HFF-Myc (cell line): ENCODE measurements at places on chromosomes 6 and 20.

- no peak for DNase-seq
Measured at GRCh38 chr20:39850821-39851330, 838.2 kb downstream of the MAFB start.

DNA sequence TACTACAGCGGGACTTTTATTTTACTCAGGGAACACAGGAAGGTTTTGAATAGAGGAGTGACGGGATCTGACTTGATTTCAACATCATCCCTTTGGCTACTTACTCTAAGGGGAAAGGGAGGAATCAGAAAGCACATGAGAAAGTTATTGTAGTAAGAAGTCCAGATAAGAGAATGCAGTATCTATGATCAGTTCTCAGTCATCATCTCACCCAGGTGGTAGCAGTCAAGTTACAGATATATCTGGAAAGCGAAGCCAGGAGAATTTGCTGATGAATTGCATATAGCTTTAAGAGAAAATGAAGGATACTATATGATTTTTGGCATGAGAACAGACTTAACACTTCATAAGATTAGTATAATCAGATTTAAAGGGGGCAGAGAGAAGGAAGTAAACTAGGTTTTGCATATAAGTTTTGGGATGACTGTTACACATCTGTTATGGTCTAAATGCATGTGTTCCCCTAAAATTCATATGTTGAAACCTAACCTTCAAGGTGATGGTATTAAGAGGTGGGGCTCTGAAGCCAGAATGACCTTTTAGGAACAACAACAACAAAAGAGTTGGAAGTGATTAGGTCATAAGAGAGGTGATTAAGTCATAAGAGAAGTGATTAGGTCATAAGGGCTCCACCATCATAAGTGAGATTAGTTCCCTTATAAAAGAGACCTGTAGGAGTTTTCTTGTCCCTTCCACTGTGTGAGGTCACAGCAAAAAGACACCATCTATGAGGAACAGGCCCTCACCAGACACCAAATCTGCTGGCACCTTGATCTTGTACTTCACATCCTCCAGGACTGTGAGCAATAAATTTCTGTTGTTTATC is 6.7 kb downstream of the RAD21L1 start:
- no peak for DNase-seq

- DNase-seq, result no peak
Measured at GRCh38 chr6:116512111-116512559, 696 bp downstream of the CALHM5 start.

GRCh38 chr6:25008707-25009392 is 73.1 kb upstream of the RIPOR2 start:
- DNase-seq, result no peak

DNA sequence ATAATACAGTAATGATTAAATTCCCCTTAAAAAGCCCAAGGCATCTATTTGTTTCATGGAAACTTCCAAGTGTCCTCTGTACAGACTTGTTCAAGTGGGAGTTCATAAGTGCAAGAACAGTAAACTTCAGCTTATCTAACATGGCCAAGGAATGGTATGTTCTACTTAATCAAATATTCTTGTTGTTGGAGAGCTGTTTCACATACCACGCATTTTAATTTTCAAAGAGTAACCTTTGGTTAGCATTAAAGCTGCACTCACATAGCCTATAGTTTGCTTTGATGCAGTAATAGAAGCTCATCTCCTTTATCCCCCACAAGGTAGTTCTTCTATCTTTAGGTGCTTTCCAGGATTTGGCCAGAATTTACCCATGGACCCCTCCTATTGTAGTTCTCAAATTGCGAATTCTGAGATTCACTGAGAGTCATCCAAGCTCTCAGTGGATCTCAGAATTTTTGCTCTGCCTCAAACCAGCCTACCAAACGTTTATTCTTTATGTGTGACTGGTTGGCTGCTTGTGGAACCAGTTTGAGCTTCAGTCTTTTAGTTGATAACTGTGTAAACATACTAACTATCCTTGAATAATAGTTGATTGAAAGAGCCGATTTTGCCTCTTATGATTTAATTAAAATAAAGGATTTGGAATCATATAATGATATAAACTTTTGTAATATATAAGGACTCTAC is 668.0 kb upstream of the FLRT3 start:
- no peak for DNase-seq

DNA sequence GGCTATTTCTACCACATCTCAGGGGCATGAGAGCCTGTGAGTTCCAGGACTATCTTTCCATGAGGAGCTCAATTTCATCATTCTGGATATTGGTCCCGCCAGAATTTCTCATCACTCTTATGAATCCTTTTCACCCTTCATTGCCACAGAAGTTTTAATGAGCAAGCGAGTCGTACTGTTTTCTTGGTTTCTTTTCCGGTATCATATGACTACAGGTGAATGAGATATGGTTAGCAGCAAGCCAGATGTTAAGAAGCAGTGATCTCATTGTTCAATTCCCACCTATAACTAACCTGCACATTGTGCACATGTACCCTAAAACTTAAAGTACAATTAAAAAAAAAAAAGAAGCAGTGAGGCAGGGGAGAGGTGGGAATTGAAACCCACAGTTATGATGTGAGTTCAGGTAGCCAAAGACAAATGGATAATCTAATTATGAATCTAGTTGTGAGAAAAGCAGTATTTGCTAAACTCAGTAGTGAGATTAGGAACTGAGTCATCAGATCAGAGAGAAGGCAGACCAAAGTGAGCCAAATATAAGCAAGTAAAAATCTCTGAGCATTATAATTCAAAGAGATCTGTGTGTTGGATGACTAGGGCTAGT is 78.0 kb upstream of the ELOVL5 start:
- no peak for DNase-seq

GRCh38 chr6:47009583-47009982 is 32.5 kb downstream of the ADGRF1 start:
- DNase-seq, result no peak

GRCh38 chr6:11370191-11371018 is 137.9 kb upstream of the NEDD9 start:
- no peak for DNase-seq

- no peak for DNase-seq
Measured at GRCh38 chr6:52510213-52510562, 66.7 kb downstream of the TRAM2 start.

DNA sequence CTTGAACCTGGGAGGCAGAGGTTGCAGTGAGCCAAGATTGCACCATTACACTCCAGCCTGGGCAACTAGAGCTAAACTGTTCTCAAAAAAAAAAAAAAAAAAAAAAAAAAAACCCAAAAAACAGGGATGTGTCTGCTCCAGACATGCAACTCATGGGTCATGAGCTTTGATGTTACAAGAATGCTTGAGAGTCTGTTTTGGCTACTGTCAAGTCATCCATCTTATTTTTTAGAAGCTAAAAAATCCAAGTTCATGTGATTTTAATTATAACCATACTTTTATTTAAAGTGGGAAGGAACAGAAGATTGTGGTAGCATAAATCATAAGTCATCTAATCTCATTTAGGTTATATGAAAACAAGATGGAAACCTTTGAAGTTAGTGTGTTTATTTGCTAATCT is 120.6 kb downstream of the PDE7B start:
- no peak for DNase-seq

GRCh38 chr20:3648951-3649350 is 14.2 kb downstream of the GFRA4 start:
- DNase-seq, result no peak

GRCh38 chr6:1908784-1909183 is 299.1 kb downstream of the FOXC1 start:
- DNase-seq, result no peak

DNA sequence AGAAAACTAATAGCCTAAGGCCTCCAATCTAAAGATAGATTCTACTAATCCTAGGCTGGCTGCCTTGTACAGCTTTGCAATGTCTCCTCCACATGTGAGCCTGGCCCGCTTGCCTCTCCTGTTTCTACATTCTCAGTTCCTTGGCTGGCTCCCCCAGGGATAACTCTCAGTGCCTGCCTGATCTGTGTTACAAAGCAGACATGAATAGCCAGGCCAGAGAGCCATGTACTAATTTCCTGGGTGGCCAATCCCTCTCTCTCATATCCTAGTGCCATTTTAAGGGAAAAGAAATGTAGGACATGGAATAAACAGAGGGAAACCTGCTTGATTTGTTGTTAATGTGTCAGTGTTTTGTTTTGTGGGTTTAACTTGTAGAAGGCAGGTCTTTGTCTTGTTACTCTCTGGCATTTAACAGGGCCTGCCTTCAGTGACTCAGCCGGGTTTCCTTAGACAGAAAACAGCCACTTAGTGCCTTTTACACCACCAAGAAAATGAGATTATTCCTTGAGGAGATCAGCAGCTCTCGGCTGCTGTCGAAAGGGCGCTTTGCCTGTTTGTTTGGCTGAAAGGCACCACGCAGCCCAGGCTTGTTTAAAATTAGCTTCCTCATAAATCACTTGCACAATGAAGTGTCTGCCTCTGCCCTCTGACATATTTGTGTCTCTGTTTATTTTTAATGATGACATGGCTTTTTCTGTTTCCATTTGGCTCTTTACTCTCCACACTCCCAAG is 702.7 kb downstream of the MAFB start:
- DNase-seq, result peak; percentile 31

- no peak for DNase-seq
Measured at GRCh38 chr20:4666001-4666479, 55.7 kb upstream of the PRND start.

DNA sequence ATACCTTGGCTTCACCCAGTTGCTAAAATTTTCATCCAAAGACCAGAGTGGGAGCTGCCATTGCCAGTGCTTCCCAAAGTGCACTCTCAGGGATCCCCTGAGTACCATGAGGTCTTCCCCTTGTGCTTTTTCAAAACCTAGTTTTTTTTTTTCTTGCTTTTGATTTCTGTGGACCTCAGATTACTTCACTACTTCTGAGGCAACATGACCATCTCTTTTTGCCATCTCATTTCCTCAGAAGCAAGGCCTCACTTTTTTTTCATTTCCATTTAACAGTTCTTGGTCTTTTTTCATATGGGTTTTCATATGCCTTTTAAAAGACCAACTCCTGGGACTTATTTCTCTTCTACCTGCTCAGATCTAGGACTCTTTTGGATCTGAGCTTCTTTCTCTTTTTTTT is 64.1 kb upstream of the MMS22L start:
- no peak for DNase-seq

DNA sequence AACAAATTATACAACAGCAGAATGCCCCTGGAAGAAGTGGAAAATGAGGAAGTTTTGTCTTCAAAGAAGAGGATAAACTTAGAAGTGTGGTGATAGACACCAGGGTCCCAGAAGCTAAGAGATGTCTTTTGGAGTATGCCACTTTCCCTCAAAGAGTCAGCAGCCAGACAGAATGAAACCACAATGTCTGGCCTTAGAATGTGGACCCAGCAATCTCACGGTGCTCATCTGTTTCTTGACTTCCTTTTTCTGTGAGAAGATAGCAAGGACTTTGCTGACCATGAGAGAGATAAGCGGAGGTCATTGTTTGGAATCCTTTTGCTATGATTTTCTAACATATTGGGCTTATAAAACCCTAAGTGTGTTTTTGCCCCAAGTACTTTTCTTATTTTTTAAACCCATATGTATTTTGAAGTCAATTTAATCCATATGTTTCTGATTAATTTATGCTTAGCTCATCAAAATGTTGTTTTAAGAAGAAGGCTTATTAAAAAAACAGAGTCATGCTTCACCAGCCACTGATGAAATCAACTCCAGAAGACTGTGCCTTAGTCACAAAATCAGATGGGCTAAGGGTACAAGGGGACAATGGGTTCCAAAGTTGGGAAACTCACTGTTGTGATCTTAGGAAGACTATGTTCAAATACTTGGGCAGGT is 451.2 kb upstream of the JAG1 start:
- peak; percentile 27 for DNase-seq

DNA sequence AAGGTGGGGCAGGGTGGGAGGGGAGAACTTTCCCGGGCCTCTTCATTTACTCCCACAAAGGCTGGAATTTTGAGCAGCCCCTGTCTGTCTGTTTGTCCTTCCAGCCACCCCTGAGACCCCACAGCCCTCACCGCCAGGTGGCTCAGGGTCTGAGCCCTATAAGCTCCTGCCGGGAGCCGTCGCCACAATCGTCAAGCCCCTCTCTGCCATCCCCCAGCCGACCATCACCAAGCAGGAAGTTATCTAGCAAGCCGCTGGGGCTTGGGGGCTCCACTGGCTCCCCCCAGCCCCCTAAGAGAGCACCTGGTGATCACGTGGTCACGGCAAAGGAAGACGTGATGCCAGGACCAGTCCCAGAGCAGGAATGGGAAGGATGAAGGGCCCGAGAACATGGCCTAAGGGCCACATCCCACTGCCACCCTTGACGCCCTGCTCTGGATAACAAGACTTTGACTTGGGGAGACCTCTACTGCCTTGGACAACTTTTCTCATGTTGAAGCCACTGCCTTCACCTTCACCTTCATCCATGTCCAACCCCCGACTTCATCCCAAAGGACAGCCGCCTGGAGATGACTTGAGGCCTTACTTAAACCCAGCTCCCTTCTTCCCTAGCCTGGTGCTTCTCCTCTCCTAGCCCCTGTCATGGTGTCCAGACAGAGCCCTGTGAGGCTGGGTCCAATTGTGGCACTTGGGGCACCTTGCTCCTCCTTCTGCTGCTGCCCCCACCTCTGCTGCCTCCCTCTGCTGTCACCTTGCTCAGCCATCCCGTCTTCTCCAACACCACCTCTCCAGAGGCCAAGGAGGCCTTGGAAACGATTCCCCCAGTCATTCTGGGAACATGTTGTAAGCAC is 46.0 kb upstream of the TTPAL start:
- no peak for DNase-seq

DNA sequence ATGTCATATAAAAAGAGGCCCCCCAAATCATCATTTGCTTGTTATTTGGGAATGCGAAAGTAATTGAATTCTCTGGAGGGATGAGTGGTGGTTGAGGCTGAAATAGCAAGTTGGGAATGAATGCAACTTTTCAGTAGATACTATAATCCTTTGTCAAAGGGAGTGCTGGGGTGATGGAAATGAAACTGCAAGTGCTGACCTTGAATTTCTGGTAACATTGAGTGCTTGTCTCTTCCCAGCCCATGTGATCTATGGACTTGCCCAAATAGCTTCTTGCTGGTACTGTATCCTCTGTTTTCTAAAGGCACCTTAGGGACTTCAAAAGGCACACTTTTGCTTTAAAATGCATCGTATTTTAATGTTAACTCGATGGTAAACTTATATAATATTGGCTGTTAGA is 14.8 kb downstream of the PAQR8 start:
- DNase-seq, result no peak

DNA sequence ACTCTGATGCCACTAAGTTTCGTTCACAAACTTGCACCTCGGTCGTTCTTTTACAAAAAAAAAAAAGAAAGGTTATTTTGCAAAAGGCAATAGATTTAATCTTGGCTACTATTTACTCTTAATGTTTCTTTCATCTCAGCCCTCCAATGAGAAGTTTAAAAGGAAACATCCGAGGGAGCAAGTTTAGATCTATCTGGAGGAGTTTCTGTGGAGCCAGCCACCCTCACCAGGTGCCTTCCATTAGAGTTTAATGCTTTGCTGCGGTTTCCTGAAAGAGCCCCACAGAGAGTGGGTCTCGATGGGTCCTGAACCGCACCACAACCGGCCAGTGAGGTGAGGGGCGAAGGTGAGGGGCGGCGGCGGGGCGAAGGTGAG is 632 bp downstream of the PRKN start:
- DNase-seq, result no peak

DNA sequence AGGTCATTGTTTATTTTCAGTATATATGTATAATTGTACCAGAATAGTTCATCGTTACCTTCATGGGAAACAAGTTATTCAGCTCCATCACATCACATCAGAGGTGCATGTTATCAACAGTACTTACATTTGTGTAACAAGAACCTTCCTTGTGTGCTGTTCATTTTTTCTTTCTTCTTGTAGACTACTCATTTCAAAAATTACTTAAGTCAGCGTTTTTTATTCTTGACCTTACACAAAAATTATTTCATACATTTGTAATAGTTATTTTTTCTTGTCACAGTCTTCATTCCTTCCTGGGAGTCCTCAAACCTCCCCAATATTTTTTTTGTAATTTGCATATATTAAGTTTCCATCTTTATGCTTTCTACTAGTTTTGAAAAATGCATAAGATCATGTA is 725.7 kb upstream of the ADGRB3 start:
- no peak for DNase-seq
